ENCODE measurements at places on chromosomes 5 and 9.

DNA sequence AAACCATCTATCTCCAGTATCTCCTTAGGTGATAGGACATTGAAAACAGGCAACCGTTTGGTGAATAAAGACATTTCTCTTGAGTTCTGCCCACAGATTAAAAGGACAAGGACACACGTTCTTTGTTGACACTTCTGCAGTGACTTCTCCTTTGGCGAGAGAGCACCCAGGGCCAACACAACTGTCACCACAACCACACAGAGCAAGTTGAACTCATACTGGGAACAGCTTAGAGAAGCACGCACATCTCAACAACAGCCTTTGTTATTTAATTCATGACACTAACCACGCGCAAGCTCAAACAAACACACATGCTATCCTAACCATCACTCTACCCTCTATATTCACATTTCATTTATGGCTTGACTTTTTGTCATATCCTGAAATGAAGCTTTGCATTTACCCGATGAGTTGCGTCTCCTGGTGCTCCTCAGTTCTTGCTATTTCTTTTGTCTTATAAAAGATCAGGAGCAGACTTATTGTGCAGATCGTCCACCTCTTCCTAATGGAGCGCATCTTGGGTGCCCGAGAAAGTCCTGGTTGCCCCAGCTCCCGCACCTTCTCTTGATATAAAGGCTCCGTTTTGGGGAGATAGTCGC lies 543 bp downstream of the ST8SIA4 start:
- no peaks in the 10 kb centered on the region for H3K27me3 ChIP-seq
- H3K4me3 ChIP-seq, result peak overlapping the region; percentile 87
- no peak for DNase-seq
- peaks cover 23% of the 10 kb centered on the region for H3K4me1 ChIP-seq
- no peaks in the 10 kb centered on the region for H3K36me3 ChIP-seq

DNA sequence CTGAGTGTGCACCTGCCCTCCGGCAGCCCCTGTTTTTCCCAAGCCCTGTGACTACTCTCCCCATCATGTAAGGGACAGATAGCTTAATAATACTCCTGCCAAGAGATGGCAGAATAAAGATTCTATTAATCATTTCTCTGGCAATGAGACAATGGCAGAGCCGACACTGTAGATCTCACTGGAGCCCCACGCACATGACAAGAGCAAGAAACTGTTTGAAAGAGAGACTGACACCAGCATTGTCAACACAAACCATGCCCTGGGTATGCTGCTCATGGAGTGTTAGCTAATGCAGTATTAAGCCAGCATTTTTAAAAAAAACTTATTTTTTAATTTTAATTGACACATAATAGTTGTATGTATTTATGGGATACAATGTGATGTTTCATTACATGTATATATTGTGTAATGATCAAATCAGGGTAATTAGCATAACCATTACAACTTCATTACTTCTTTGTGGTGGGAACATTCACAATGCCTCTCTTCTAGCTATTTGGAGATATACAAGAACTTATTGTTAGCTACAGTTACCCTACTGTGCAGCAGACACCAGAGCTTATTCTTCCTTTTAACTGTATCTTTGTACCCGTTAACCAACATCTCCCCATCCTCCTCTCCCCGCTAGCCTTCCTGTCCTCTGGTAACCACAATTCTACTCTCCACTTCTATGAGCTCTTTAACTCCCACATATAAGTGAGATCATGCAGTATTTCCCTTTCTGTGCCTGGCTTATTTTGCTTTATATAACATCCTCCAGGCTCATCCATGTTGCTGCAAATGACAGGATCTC lies 31.5 kb upstream of the SEMA4D start:
- peak overlapping the region; percentile 7 for H3K4me3 ChIP-seq
- peaks cover 72% of the 10 kb centered on the region for H3K4me1 ChIP-seq
- H3K36me3 ChIP-seq, result no peaks in the 10 kb centered on the region
- DNase-seq, result no peak
- H3K27me3 ChIP-seq, result no peaks in the 10 kb centered on the region

- DNase-seq, result no peak
- H3K4me1 ChIP-seq, result no peaks in the 10 kb centered on the region
- H3K36me3 ChIP-seq, result no peaks in the 10 kb centered on the region
- H3K4me3 ChIP-seq, result no peak overlapping the region
- no peak overlapping the region for H3K27ac ChIP-seq
- no peaks in the 10 kb centered on the region for H3K27me3 ChIP-seq
Observed at GRCh38 chr5:115351356-115352195, 55.1 kb upstream of the CCDC112 start.

GRCh38 chr9:104374711-104375110 lies 129.4 kb upstream of the OR13F1 start:
- H3K4me1 ChIP-seq, result no peaks in the 10 kb centered on the region
- no peaks in the 10 kb centered on the region for H3K27me3 ChIP-seq
- no peak overlapping the region for H3K4me3 ChIP-seq
- no peak overlapping the region for H3K27ac ChIP-seq
- DNase-seq, result no peak
- H3K36me3 ChIP-seq, result no peaks in the 10 kb centered on the region

DNA sequence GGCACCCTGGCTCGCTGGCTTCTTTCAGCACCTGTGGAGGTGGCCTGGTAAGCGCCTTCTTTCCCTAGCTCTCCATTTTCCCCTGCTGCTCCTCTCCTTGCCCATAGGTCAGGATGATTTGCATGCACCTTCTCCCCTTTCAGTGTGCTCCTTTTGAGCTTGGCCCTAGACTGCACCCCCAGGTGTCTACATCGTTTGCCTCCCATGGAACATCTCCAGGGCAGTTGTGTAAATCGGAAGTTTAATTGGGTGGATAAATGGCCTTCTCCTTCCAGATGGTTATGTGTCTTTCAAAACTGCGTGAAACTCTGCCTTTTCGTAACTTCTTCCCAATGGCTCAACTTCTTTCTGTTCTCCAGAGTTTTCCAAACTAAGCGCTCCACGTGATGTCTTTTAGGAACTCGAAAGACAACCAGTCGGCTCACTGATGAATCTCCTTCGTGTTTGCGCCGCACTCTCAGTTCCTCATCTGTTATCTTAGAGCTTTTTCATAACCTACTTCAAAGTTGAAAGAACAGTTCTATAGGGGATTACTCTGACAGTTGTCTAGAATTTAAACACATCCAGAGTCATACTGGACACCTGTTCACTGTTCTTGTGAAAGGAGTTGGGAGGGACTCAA lies 1.7 kb downstream of the ADAMTS19 start:
- no peak for DNase-seq
- no peak overlapping the region for H3K4me3 ChIP-seq
- no peak overlapping the region for H3K27ac ChIP-seq
- no peaks in the 10 kb centered on the region for H3K36me3 ChIP-seq
- H3K27me3 ChIP-seq, result no peaks in the 10 kb centered on the region

DNA sequence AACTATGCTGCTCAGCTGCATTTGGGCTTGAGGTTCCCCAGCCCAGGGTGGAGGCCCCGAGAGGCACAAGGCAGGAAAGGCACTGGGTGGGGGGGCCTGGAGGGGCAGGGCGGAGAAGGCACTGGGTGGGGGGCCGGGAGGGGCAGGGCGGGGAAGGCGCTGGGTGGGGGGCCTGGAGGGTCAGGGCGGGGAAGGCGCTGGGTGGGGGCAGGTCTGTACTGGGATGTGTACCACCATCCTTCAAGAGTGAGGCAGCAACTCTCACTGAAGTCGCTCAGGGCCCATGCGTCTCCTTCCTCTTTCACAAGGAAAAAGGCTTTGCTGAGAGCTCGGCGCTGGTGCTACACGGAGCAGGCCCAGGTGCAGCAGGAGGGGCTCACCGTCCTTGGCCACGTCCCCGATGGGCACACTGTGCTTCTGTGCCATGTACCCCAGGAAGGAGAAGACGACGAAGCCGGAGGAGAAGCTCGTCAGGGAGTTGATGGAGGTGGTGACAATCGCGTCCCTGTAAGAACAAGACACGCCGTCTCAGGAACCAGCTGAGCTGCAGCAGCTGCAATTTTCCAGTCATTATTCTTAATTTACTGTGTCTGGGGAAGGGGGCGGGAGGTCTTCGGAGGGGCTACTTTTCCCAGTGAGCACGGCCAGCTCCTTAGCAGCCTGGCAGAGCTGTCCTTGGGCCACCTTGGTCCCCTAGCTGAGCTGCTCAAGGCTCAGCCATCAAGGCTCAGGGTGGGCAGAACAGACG lies 30.8 kb downstream of the SLC6A3 start:
- no peak overlapping the region for H3K27ac ChIP-seq
- no peak for DNase-seq
- H3K36me3 ChIP-seq, result no peaks in the 10 kb centered on the region

DNA sequence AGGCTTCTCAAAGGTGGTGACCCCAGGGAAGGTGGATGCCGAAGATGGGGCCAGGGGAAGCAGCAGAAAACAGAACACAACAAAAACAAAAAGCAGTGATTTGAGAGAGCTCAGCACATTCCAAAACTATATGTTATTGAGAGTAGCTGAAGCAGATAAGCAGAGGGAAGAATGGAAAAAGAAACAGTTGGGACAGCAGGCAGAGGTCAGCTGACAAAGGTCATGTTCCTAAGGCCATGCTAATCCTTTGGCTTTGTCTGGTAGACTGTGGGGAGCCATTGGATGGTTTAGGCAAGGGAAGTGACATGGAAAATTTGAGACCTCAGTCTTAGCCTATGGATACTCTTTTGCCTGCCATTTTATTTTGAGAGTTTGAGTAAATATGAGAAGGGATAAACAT lies 14.5 kb downstream of the DMGDH start:
- no peaks in the 10 kb centered on the region for H3K27me3 ChIP-seq
- H3K4me3 ChIP-seq, result no peak overlapping the region
- H3K27ac ChIP-seq, result no peak overlapping the region
- no peak for DNase-seq
- H3K4me1 ChIP-seq, result no peaks in the 10 kb centered on the region
- no peaks in the 10 kb centered on the region for H3K36me3 ChIP-seq

- DNase-seq, result no peak
- H3K4me3 ChIP-seq, result no peak overlapping the region
- H3K27me3 ChIP-seq, result no peaks in the 10 kb centered on the region
Observed at GRCh38 chr5:33369485-33370465, 71.0 kb upstream of the TARS1 start.

DNA sequence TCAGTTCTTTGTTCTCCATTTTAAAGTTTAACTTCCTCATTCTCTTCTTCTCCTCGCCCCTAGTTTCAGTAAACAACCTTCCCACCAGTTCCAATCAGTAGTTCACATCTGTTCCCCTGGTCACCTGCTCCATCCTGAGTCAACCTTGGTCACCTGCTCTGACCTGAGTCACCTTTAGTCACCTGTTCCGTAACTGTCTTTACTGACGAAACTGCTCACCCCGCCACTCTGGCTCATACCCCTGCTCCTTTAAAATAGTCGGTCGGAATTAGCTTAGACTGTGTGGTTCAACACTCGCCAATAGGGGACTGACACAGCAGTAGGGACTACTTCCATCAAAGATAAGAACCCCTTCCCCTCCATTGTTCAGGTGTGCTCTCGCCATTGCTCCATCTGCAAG lies 76.3 kb upstream of the GPBP1 start:
- H3K4me3 ChIP-seq, result no peak overlapping the region
- no peak overlapping the region for H3K27ac ChIP-seq
- no peaks in the 10 kb centered on the region for H3K27me3 ChIP-seq
- no peak for DNase-seq
- H3K4me1 ChIP-seq, result no peaks in the 10 kb centered on the region

DNA sequence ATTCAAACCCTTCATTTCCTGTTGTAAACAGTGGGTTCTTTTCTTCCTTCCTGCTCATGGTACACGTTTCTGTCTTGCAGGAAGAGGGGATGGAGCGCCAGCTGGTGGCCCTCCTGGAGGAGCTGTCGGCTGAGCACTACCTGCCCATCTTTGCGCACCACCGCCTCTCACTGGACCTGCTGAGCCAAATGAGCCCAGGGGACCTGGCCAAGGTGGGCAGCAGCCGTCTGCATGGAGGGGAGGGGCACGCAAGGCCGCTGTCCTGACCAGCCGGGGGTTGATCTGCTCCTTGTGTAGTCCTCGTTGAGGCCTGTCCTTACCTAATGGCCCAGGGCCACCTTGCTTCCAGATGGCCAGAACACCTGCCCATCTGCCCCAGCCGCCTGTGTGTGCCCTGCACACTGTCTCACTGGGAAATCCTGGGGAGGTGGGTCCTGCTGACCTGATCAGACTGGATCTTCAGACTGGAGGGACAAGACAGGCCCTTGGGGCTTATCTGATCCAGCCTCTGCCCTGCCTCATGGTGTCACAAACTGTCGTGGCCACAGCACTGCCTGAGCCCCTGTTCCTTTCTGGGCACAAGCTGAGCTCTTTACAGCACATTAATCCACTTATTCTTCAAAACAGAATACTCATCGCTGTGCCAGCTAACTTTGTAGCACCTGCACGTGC lies 44.7 kb downstream of the LRSAM1 start:
- no peaks in the 10 kb centered on the region for H3K27me3 ChIP-seq
- no peak overlapping the region for H3K4me3 ChIP-seq
- DNase-seq, result no peak
- H3K27ac ChIP-seq, result no peak overlapping the region
- H3K36me3 ChIP-seq, result peaks cover 26% of the 10 kb centered on the region

DNA sequence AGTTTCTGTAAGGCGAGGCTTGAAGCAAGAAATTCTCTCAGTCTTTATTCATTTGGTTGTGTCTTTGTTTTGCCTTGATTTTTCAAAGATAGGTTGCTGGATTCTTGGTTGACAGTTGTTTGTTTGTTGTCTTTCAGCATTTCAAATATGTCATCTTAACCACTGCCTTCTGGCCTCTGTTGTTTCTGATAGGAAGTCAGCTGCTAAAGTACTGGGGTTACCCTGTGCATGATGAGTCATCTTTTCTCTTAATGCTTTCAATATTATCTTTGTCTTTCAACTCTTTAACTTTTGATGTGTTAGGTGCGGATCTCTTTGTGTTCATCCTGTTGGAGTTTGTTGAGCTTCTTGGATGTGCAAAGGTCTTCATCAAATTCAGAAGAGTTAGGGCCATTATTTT lies 1571.3 kb downstream of the MAT2B start:
- no peaks in the 10 kb centered on the region for H3K36me3 ChIP-seq
- H3K4me3 ChIP-seq, result no peak overlapping the region
- no peak for DNase-seq
- H3K27ac ChIP-seq, result no peak overlapping the region

DNA sequence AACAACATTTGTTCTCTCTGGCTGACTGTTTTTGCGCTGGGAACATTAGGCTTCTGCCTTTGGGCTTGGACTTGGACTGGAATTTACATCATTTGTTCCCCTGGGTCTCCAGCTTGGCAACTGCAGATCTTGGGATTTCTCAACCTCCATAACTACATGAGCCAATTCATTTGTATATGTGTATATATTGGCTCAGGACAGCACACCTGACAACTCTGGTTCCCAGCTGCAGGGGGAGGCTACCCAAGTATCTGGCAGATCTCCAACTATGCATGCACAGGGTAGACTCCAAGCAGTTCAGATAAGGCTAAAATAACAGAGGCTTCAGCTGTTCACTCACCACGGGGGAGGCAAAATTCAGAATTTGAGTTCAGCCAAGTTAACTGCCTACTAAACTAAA lies 31.6 kb upstream of the F2RL1 start:
- no peaks in the 10 kb centered on the region for H3K27me3 ChIP-seq
- H3K27ac ChIP-seq, result no peak overlapping the region
- no peak for DNase-seq

DNA sequence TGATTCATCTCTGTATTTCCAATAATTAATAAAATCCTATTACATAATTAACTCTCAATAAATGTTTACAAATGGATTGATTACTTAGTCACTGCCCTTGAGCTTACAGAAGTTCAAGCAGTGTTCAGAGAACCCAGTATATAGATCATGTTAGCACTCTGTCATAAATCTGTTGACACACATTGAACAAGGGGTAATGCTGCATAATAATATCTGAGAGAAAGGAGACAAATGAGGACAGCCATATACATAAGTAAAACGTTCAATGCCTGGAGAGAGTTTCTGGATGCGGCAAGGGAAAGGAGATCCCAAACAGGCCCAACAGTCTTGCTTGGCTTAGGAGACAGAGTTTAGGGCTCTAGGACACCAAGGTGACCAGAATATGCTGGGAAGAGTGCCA lies 270.2 kb downstream of the FBXL17 start:
- H3K27me3 ChIP-seq, result no peaks in the 10 kb centered on the region
- no peak overlapping the region for H3K27ac ChIP-seq
- DNase-seq, result no peak
- no peaks in the 10 kb centered on the region for H3K4me1 ChIP-seq
